ENCODE measurements at places on chromosomes 4 and X.

DNA sequence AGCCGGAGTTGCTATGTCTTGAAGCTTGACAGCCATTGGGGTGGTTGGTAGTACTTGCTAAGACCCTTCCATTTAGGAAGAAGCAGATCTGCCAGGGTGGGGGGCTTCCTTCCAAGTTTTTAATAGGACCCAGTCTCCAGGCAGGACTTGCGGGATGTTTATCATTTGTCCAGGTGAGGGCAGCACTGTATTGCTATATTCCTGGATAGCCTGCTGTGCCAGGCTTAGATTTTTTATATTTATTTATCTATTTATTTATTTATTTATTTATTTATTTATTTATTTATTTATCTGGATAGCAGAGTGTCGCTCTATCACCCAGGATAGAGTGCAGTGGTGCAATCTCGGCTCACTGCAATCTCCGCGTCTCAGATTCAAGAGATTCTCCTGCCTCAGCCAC lies 87.4 kb upstream of the CT45A1 start:
- no peak for DNase-seq

DNA sequence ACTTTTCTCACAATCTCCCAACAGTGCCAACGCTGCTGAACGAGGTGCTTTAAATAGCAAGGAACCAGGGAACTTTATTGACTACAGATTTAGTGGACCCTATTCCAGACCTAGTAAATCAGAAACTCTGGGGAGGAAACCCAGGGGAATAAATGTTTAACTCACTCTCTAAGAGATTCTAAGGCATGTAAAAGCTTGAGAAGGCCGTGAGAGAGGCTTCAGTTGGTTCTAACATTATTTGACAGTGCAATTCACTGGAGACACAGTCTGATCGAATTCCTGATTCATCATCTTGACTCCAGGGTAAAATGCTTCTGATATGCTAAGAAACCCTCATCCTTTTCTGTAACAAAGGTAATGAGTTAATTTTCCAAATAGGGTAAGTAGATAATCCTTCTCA lies 494.4 kb downstream of the KCNIP4 start:
- DNase-seq = no peak

DNA sequence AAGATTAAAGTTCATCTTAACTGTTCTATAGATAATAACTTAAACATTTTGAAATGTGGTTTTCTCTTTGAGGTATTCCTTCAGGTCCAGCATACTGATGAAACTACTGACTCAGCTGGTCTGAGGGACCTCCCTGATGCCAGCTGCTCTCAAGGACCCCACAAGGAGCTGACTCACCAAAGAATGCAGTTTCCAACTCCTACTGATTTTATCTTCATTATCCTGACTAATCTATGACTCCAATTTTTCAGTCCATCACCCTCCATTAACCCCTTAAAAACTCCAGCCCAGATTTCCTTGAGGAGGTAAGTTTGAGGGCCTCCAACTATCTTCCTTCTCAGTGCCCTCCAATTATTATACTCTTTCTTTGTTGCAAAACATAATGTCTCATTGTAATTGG lies 1.4 kb upstream of the UGT2B4 start:
- no peak for DNase-seq

- DNase-seq = no peak
Observed at GRCh38 chr4:139860435-139861024, 194.9 kb downstream of the MGST2 start.

DNA sequence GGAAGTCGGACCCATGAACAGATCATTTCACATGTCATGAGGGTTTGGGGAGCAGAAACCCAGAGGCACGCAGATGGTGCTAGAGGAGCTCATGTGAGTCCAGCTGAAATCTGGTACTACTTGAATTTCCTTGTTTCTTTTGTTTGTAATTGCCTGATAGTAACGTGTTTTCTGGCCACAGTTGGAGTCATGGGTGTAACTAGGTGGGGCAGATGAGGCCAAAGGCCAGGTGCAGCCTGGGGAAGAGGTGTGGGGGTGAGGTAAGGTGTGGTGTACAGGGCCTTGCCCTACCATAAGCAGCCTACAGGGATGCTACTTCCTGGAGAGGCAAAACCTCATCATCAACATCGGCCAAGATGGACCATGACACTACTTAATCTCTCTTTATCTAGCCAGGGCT lies 271.4 kb downstream of the PTTG2 start:
- DNase-seq = no peak

DNA sequence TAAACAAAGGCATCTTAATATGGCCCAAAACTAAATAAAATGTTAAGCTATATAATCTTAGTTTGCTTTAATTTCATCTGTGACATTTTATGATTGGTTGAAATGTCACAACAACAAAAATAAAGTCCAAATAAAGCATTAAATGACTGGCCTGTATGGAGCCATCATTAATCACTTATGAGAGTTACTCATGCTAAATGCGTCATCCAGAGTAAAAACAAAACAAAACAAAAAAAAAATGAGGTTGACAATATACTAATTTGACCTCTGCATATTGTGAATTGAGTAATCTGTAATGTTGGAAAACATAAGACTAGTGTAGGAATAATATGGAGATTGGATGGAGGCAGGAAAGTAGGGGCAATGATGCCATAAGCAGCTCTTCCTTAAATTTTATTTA lies 139.7 kb downstream of the MAPK10 start:
- DNase-seq = no peak

DNA sequence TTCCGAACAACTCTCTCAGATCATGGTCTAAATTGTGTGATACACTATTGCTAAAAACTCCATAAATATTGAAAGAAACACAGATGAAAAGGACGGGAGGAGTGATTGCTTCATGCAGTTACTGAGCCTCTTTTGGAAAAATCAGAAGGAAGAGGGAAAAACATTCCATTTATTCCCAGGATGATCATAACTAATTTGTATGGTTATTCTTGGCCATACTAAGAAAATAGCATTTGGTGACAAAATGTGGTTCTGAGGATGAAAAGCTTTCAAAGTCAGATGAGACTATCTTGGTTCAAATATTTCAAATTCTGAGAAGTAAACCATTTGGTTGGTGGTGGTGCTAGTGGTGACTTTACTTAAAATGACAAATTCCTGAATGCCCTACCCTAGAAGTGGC lies 305.4 kb upstream of the LDB2 start:
- no peak for DNase-seq

GRCh38 chr4:13509442-13509841 lies 25.3 kb upstream of the RAB28 start:
- DNase-seq = no peak

DNA sequence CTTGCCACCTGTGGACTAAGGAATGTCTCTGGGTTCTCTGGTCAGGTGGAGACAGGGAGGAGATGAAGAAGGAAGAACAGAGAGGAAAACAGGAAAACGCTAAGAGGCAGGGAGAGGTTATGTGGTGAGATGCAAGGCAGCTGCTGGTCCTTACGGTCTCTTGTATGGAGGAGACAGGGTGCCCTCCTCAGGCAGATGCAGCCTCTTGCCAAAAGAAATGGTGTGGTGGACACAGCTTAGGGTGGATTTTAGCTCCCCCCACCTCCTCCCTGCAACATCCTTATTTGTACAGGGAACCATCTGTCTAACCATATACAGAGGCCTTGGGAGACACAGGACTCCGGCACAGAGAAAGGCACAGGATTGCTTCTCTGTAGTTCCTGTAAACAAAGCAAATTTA lies 9.7 kb downstream of the OCIAD2 start:
- DNase-seq = no peak

GRCh38 chr4:43835869-43836268 lies 612.7 kb downstream of the KCTD8 start:
- DNase-seq = no peak

GRCh38 chrX:2863646-2864045 lies 34.9 kb downstream of the GYG2 start:
- DNase-seq = no peak

DNA sequence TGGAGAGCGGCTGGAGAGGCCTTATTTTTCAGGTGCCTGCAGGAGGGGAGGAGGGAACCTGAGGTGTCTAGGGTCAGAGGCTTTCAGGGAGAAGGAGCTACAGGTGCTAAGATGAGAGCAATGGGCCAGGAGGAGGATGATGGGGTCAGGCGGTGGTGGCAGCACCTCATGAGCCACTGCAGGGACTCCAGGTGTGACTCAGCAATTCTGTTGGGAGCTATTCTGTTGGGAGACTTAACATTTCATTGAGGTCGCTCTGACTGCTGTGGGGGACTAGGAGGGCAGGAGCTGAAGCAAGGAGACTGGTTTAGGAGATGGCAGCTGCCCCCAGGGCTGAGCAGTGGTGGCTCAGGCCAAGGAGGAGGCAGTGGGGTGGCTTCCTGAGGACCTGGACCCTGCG lies 65.0 kb downstream of the CLDN34 start:
- DNase-seq = no peak

DNA sequence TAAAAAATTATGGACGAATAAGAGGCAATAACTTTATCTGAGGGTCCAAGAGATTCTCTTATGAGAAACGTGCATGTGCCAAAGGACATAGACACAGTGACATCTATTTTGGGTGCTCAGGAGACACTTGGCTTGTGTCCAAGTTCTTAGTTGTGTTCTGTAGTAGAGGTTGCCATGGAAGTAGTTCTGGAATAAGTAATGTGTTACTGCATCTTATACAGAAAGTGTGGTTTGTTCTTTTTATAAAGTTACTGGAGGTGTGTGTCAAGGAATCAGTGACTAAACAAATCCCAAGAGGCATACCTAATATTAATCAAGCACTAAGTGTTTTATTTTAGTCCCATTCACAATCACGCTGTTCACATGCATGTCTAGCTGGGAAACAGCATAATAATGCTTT lies 305.7 kb downstream of the ARHGAP24 start:
- no peak for DNase-seq
